ENCODE measurements at places on chromosomes 7 and 10.

GRCh38 chr7:100867040-100867775 lies at the start of gene TRIP6:
TRIP6 (plus strand) TSS chr7:100867387; CDS start chr7:100867498, 111 bp downstream.
- DNase-seq, result peak; percentile 86

GRCh38 chr7:17660116-17660515 lies 280.2 kb downstream of the SNX13 start:
- DNase-seq, result no peak

DNA sequence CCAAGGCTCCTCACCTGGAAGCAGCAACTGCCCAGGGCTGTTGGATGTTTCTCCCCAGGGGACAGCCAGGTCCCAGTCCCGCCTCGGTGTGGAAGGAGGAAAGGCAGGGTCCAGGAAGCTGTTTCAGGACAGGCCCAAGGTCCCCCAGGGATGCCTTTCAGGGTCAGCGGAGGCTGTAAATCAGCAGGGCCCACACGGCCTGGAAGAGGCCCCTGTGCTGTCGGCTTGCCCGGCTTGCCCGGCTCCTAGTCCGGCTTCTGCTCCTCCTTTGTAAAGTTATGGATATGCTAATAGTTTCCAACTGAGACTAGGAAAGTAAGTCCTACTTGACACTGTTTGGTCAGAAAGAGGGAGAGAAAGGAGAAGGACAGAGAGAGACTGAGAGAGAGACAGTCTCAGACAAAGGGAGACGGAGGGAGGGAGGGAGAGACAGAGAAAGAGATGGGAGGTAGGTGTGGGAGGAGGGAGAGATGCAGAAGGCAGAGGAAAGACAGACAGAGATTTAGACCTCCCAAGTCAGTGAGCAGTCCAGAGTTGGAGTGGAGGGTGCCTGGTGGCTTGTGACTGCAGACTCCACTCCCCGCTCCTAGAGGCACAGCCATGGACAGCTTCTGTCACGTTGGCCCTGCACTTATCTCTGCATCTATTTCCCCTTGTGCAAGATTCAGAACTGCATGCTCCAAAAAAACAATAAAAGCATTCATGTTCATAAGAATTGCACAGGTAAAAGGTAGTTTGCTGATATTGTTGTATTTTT lies 10.5 kb downstream of the IKZF1 start:
- no peak for DNase-seq

- DNase-seq, result no peak
Measured at GRCh38 chr7:21782996-21783395, 162.7 kb downstream of the CDCA7L start.

- DNase-seq, result no peak
Measured at GRCh38 chr7:120064565-120064964, 208.4 kb upstream of the KCND2 start.

DNA sequence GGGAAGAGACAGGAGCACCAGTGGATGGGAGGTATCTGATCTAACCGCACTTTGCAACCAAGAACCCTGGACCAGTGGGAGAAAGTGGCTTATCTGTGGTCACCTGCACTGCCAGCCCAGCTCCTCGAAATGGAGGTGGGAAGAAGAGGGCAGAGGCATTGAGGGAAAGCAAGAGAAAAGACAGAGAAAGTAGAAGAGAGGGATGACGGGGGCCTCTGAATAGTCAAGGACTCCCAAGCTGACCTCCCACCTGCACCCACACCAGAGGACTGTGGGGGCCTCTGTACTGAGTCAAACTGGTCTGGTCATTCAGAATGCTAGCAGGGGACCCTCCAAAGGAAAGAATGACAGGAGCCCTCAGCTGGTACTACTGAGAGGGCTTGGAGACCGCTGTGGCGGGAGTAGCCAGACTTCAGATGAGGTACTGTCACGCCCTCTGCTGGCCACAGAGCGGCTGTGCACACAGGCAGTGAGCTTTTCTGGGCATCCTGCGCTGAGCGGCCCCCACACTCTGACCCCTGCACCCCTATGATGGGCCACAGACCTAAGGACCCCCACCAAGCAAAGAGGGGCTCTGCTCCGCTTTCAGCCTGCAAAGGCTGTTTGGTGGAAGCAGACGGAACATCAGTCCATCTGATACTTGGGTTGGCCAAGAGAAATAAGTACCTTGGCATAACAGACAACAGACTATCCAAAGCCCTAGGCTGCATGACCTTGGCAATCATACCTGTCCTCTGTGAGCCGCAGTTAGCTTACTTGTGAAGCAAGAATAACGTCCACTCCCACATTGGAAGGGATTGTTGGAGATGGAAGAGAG lies 112.9 kb downstream of the COL13A1 start:
- peak; percentile 12 for DNase-seq

GRCh38 chr10:46019569-46020343 lies 10.7 kb downstream of the NCOA4 start:
- DNase-seq, result peak; percentile 76

GRCh38 chr7:86295526-86295925 lies 348.2 kb upstream of the GRM3 start:
- no peak for DNase-seq

DNA sequence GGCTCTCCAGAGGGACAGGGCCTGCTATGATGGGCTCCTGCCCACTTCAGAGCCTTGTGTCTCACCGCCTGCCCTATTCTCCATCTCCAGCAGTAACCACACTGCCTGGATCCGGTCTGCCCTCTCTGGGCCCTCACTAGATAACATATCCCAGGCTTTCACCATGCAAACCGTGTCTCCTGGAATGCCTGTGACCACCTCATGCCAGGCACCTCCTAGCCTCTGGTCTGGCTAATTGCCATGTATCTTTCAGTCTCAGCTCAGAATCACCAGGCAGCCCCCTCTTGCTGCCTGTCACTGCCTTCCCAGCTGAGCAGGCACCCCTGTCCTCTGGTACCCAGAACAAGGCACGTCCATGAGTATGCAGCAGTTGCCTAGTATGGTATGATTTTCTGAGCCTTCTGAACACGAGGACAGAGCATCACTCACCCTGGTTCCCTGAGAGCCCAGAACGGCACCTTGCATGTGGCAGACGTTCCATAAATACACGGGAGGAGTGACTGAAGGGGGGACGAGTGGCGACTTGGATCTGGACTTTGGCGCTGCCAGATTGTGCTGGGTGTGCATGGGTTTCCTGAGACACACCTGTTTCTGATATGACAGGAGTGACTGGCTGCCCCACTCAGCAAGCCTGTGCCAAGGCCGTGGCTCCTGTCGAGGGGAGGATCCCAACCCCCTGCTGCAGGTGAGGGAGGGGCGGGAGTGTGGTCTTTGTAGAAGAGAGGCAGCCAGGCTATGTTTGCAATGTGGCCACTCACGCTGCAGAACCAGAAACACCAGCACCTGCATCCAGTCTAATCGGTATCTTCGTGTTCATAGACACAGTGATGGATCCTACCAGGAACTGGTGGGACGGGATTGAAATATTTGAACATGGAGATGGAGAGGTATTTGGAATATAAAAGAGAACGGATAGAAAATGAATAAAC lies 95.2 kb downstream of the VOPP1 start:
- DNase-seq, result no peak

DNA sequence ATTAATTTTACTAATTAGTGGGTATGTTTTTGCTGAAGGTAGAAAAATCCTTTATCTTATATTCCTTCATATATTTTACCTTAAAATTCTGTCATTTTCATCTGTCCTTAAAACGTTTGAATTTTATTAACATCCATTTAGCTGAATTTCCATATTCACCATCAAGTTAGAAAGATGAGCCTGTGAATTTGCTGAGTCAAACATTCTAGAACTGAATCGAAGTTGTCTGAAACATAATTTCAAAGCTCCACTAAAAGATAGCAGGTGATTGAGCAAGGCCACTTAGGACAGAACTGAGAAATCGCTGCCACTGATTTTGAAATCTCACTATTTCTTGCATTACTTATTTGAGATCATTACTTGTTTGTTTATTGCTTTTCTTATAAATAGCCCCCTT lies 17.5 kb downstream of the HGF start:
- DNase-seq, result peak; percentile 49

DNA sequence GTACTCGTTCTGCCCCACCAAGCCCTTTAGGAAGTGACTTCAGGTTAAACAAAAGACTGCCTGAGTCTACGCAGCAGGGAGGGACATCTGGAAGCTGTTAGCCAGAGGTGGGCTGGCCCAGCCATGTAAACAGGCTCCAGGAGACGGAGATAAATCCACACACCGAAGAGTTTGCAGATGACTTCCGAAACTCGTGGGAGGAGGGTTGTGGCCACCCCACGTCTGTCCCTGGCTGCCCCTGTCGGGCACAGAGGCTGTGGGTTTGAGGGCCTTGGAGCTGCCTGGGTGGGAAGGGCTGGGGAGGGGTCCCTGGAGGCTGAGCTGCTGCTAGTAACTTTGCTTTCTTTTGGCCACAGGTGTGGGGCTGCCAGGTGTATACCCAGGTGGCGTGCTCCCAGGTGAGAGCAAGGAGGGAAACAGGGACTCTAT lies 15.6 kb downstream of the ELN start:
- no peak for DNase-seq

- no peak for DNase-seq
Measured at GRCh38 chr10:130202984-130203621, 66.9 kb downstream of the GLRX3 start.
